ENCODE measurements at places on chromosomes 6 and 20.

DNA sequence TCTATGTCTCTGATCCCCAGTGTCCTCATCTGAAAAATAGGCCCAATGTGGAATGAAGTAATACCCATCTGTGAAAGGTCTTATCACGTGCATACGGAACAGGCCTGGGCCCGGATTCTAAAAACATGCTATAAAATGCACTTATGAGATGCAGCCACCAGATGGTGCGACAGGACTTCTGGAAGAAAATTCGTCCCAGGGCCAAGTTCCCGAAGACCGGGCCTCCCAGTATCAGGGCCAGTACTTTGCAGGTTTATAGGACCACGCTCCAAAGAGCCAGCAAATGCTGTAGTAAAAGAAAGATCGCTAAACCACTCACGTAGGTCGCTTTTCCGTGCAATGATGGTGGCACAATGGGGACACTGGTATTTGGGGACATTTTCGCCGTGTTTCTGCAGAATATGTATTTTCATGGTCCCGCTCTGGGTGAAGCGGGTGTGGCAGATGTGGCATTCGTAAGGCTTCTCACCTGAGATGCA is 10.6 kb downstream of the CTCFL start:
- peak; percentile 77 for DNase-seq

DNA sequence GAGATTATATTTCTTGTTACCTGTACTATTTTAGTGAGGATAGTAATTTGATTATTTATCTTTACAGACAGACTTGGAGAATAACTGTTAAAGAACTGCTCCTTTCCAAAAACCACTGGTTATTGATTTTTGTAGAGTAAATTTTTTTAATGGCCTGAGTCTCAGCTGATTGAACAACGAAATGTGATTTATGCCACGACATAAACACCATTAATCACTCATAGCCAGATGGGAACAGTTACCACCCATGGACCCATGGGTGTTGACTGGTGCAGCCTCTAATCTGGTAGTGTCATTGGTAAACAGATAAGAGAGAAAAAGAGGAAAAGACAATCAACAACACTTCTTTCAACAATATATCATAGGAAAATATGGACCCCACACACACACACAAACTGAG is 101.4 kb upstream of the BEND6 start:
- DNase-seq, result no peak

GRCh38 chr20:35768731-35769664 is 2.8 kb upstream of the PHF20 start:
- DNase-seq, result peak; percentile 38

- DNase-seq, result no peak
Observed at GRCh38 chr6:29424575-29424974, 9.8 kb downstream of the OR12D1 start.
